ENCODE measurements at places on chromosomes 7 and 10. TPM values are rescaled to one million over a fixed set of nuclear protein-coding genes. Genes with fewer than 3 reads are reported as not detected.

PNLIPRP1 gene
- not detected for total RNA-seq

C10orf67 gene
- total RNA-seq = not detected

SKIDA1 gene
- total RNA-seq = 10.4 TPM

C10orf143 gene
- 2.3 TPM for total RNA-seq

EPDR1 gene
- 8.3 TPM for total RNA-seq
